OCI-LY7 (cell line): ENCODE measurements at places on chromosomes 3 and 15. TPM values are rescaled to one million over a fixed set of nuclear protein-coding genes. Genes with fewer than 3 reads are reported as not detected.

DNA sequence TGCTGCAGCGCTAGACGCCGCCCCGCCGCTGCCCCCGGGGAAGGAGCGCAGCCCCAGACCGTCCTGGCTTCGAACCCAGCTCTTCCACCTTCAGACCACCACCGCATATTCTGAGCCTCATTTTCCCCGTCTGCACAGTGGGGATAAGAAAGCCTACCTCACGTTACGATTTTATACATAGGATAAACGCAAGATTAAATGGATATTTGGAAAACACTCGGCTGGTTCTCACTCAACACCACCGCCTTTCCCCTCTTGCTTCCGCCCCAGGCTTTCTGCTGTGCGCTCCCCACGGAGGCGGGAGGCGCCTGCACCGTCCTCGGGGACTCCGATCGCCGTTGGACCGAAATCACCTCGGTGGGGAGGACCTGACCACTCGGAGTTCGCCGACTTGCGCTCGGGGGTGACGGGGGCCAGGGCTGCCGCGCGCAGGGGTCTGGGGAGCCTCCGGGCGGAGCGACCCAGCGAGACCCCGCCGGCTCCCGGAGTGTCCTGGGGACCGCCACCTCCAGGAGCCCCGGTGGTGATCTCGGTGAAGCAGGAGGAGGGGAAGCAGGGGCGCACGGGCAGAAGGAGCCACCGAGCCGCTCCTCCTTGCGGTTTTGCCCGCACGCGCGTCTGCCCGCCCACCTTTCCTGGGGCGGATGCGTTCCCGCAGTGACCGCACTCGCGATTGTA is 4.0 kb downstream of the FBXL22 start:
- DNase-seq, result no peak

DNA sequence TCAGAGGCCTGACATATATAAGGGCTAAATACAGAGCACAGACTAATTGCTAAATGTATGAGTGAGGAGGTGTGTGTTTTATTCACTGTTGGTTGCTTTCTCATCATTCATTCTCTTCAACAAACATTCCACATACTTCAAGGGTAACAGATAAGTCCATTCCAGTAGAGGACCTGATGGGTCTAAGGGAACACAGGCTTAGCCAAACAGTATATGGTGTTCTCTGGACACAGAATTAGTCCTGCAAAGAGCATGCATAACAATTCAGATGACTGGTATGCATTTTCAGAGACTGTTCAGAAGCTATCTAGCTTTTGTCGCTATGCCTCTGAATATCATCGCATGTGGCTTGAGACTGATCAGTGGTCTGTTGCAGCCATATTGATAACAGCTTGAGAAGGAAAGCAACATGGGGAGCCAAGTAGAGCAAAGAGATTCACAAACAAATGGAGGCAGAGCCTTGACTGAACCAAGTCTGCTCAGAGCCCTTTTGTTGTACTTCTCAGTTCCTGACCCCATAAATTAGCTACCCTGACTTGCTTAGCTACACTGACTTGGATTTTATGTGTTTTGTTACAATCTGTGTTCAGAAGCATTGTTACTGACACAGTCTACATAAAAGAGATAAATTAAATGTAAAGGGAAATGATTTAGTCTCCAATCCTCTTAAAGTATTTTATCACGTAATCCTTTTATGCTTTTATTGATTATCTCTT is 1178.7 kb downstream of the ROBO1 start:
- no peak for DNase-seq

DNA sequence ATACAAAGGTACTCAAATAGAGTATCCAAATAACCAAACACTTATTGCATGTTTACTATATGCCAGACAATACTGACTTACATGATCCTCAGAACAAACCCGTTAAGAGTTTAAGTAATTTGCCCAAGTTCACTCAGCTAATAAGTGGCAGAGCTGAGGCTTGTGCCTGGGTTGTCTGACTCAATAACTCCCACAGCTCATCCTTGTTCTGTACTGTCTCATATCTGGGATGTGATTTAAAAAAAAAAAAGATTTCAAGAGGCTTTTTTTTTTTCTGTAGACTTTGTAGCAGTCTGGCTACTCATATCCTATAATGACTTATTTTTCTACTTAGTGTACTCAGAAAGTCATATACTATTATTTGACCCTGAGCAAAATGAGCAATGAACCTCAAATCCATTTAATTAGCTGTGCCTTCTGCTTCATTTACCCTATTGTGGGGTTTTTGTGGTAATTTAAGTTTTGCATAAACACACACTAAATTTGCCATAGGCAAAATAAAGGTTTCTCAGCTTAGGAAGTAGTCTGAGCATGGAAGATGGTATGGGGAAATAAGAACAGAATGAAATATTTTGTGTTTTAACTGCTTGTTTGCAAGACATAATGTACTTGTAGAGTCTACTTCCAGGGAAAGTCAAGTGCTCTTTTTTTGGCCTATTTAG is 3.1 kb downstream of the NSUN3 start:
- DNase-seq, result no peak

DNA sequence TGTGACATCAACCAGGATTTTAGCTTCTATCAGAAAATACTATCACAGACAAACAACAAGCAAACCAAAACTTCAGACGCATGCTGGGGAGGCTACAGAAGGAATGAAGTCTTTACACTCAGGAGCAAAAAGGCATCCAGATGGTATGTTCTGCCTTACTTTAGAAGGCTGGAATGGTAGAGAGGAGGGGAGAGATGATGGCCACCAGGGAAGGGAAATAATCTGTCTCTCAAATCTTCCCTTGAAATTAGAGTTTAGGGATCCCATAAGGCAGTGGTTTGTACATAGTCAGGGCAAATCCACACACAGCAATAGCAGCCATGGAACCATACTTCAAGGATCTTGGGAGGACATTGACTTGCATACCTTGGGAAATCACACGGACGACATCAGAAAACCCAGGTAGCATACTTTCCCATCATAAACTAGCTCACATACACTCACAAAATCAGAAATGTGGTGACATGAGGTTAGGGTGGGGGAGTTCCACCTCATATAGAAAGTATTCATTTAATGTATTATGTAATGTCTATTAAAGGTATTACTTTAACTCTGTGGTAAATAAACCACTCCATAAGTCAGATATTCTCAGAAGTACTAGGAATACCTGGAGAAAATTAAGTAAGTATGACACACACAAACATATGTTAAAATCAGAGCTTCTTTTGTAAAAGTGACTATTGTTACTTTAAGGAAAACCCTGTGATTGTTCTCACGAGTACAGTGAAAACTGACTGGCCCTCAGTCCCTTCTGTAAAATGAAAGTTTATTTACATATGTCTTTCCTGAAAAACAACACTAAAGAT is 9.4 kb downstream of the BTLA start:
- DNase-seq, result no peak

- DNase-seq, result no peak
Measured at GRCh38 chr3:66113542-66113941, 74.8 kb upstream of the MAGI1 start.

- DNase-seq, result no peak
Measured at GRCh38 chr3:37520907-37521341, 340.8 kb upstream of the CTDSPL start.

DNA sequence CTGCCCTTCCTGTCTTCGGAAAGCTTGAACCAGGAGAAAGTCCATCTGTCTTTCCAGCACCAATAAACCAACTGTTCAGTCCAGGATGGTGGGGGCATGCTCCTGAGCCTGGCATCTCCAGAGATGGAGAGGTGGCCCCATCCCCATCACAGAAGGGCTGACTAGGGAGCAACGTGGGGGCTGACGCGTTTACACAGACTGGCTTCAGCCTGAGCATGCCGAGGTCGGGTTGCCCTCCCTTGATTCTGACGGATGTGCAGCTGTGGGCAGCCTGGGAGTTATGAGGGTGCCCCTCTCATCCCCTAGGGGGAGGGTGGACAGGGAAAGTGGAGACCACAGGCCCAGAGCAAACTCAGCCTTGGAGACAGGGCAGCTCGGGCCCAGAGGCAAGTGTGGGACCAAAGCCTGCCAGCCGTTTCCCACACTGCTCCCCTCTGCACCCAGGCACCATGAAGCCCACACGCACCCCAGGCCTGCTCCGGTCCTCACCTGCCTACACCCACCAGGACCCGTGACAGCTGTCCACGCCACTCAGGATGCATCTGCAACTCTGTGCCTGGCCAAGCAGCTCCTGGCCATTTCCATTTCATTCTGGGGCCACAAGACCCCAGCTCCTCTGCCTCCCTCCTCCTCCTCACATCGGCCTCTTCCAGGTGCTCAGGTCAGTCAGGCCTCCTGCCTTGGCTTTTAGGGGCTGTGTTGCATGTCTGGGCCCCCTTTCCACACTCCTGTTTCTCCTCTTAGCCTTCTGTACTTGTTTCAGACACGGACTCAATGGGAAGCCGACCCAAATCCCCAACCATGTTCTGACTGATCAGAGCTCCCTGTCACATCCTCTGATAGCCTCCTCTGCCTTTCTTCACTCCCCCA is 48.2 kb upstream of the SLC41A3 start:
- DNase-seq, result no peak

GRCh38 chr3:187519428-187519890 is 150.7 kb downstream of the SST start:
- no peak for DNase-seq

Gene PTPRG
- total RNA-seq, result 0.42 and 0.70 TPM in 2 replicates

Gene DAZL
- total RNA-seq, result not detected in 2 replicates

Gene SLC51B
- total RNA-seq, result not detected in 2 replicates

Gene CHRD
- total RNA-seq, result 0.07 TPM in 1 of 2 replicates, not detected in the other

Gene ADGRG7
- not detected in 2 replicates for total RNA-seq
